Iris pigment epithelial cell (primary cell): ENCODE measurements at places on chromosomes 4 and X.

- peak; percentile 20 for DNase-seq
Measured at GRCh38 chrX:153032397-153033118, 23.7 kb upstream of the PNMA3 start.

DNA sequence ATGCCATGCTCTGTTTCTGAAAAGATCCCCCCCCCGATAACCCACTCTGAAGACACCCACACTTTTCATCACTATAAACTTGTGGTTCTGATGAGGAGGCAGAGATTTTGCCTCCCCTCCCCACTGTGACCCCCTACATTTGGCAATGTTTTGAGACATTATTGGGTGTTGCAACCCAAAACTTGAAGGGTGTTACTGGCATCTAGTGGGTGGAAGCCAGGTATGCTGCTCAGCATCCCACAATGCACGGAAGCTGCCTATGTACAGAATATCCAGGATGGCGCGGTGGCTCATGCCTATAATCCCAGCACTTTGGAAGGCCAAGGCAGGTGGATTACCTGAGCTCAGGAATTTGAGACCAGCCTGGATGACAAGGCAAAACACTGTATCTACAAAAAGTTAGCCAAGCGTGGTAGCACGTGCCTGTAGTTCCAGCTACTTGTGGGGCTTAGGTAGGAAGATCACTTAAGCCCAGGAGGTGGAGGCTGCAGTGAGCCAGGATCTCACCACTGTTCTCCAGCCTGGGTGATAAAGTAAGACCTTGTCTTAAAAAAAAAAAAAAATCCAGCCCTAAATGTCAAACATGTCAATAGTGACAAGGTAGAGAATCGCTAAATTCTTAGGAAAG is 87.3 kb downstream of the SCD5 start:
- DNase-seq: no peak

GRCh38 chr4:138406876-138407275 is 164.7 kb upstream of the SLC7A11 start:
- DNase-seq: peak; percentile 40

DNA sequence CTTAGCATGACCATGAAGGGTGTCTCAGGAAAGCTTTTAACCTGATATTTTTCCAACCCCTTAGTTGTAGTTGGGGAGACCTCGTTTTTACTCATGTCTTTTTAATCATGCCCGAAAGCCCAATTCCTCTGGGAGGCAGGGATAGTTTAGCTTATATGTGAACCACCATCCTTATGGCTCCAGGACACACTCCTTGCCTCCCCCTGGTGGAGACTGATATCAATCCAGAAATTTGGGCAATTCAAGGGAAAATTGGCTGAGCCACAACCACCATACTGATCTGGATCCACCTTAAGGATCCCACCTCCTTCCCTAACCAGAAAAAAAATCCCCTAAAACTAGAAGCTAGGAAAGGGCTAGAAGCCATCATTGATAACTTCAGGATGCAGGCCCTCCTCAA is 13.4 kb upstream of the COL25A1 start:
- peak; percentile 22 for DNase-seq

DNA sequence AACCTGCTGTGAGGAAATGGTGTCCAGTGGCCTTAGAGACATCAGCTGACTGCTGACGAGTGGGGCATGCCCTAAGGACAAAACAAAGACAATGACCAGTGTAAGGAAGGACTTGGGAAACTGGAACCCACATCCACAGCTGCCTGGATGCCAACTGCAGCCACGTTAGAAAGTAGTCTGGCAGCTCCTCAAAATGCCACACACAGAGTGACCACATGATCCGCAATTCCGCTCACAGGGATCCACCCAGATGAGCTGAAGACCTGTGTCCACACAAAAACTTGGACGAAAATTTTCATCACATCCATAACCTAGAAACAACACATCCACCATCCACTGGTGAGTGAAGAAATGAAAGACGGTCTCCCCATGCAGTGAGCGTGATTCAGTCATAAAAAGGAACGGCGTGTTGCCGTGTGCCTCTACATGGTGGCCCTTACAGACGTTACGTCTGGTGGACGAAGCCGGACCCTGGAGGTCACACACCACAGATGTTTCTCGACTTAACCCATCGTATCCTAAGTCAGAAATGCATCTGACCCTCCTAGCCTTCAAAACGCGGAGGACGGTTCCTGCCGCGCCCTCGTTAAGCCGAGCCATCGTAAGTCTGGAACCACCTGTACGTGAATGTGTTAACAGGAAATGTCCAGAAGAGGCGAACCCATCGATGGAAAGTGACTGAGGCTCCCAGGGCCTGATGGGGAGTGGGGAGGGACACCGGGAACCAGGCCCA is 40.6 kb upstream of the MXD4 start:
- no peak for DNase-seq

DNA sequence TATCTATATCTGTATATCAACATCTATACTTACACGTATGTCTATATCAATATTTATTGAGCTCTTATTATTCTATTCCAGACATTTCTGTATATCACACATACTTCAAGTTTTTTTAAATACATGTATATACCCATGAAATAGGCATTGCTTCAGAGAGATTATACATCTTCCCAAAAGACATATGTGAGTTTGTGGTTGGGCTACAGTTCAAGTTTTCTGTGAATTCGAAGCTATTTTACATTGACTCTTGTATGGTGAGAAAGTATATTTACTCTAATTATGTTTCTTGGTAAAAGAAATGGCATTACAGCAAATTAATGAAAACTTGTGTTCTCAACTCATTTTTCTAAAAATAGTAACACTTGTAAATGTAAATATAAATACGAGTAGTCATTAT is 46.8 kb upstream of the CTSO start:
- no peak for DNase-seq

DNA sequence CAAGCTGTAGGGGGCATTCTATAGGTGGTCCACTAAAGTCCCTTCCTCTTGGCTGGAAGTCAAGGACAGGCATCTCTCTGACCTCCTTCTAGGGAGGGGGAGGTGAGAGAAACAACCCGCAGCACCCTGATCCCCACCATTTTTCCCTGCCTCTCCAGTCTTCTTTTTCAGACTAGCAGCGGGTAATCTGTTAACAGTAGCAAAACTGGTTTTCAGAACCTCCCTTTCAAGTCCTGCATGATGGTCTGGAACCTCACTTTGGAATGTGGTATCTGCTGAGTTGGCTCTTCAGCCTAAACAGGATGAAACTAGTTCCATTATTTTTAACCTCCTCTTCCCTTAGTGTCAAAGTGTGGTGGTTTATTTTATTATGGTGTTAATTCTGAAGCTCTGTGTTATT is 196.0 kb downstream of the NWD2 start:
- DNase-seq: no peak

DNA sequence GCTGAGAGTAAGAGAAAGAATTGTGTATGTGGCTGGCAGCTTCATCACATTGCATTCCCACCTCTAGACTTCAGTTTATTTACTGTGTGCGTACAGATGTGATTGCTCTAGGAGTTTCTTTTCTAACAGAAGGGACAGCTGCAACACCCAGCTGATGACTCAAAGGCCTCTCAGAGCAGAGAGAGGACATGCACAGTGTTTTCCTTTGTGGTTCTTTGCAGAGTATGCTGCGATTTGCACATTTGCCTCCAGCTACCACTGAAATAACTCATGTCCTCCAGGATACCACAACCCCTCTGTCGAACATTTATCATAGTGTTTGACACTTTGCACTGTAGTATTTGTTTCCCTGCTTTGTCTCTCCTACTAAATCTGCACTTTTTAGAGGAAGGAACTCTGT is 294.1 kb downstream of the STIM2 start:
- peak; percentile 28 for DNase-seq

DNA sequence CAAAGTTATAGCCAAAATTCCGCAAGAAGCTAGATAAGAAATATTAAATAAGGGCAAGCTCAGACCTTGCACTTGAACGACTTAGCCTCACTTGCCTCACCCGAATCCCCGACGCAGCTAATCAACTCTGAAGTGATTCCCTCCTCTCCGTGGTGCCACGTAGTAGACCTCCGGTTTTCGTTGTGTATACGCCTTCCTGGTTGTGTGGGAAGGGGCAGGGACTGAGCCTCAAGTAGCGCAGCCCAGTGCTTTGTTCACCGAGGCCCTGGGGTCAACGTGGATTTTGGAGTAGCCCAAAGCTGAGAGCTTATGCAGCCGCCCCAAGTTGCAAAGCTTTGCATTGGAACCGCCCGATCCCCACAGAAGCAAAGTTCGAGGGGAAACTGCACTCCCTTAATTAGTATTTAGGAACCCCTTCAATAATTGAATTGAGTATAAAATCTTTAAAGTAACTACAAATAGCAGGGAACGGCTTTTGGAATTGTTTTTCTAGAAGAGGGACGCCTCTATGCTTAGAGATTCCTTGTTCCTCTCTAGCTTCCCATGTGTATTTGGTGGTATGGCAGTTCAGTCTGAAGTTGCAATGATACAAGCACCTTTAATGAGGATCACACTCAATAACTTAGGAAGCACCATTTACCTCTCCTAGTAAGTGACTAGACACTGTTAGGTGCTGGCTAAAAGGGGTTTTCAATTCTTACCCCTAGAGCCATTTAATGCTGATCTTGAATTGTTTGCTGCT is 55.7 kb downstream of the LINC00632 start:
- DNase-seq: peak; percentile 54

DNA sequence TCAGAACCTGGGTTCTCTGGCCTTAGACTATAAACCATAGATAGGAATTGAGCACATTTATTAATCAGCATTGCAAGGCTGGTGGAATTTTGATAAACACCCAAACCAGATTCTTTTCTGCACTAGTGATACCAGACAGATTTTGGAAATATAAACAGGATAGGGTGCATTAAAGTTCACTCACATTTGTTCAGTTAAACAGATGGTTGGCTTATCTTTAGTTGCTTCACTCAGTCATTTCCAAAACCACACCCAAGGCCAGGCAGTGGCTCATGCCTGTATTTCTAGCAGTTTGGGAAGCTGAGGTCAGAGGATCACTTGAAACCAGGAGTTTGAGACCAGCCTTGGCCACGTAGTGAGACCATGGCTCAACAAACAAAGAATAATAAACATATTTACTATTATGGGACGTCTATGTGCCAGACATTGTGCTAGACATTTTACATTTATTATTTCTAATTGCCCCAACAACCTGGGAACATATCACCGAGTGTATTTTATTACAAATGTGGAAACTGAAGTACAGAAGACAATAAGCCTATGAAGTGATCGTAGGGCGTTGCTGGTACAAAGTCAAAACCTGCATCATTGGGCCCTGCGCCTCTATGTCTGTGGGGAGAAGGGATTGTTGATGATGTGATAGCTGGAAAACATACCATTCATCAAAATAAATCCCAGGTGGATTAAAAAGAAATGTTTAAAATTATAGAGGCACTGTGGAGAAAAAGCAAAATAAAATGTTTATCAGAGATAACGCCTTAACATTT is 15.0 kb downstream of the ADD1 start:
- peak; percentile 81 for DNase-seq

DNA sequence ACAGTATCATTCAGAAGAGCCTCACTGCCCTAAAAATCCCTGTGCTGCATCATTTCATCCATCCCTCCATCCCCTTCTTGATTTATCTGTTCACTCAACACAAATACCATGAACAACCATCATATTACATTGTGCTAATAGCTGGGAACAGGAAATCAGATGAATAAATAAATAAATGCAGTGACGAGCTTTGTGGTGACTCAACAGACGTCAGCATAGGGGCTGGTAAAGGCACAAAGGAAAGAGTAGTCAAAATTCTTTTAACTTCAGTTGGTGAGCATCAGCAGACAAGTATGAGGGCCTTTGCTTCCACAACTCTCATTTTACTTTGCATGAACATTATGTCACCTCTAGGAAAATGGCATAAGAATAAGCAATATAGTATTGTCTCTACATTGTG is 65.5 kb downstream of the EDNRA start:
- peak; percentile 97 for DNase-seq

DNA sequence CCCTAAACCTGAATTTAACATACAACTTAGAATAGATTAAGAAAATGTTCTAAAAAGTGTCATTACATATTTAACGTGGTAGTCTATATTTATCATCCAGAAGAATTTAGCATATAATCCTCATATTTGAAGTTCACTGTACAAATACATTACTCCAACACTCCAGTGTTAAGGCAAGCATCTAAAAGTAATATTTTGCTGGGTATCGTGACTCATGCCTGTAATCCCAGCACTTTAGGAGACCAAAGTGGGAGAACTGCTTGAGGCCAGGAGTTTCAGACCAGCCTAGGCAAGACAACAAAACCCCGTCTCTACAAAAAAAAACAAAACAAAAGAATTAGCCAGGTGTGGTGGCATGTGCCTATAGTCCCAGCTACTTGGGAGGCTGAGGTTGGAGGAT is 24.8 kb downstream of the LRBA start:
- DNase-seq: peak; percentile 16

DNA sequence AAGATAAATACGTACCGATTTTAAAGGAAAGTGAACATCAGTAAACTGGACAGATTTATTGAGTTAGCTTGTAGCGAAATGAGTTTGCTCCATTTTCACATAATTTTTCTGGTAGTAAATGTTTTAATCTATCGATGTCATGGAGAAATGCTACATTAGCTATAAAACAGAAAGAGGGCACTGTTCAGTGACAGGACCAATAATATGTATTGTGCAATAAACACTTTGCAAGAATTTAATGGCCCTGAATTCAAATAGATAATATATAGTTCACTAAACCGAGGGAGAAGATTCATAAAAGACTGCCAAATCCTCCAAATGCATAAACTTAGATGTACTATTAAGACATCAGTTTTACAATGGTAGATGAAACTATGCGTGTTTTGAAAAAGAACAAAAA is 516.3 kb downstream of the ADGRL3 start:
- DNase-seq: no peak

GRCh38 chrX:14015294-14015693 is 14.4 kb downstream of the GEMIN8 start:
- DNase-seq: peak; percentile 58

- DNase-seq: no peak
Measured at GRCh38 chrX:71941145-71941544, 30.5 kb downstream of the NHSL2 start.

GRCh38 chrX:73447311-73447794 is 500 bp downstream of the CDX4 start:
- DNase-seq: no peak

DNA sequence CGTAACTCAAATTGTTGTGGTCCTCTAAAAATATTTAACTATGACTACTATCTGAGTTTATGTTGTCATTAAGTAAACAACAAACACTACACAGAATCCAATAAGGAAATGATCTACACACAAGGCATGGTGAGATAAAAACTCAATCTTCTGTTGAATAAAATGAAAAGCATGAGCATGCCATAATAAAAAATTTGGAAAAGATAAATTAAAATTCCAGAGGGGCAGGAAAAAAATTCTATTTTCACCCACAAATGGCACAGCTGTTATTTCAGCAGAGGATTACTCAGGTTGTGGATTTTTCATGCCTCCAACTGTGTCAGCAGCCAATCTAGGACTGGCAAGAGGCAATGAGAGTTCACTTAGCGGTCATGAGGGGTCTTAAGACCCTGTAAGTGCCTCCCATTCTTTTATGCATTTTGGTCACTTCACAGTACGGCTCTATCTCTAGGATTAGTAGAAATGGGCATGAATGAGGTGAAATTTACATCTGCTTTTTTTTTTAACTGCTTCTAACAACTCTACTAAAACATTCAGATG is 639.8 kb upstream of the DIPK2B start:
- DNase-seq: no peak
